ENCODE measurements at places on chromosomes 6 and 20. TPM values are rescaled to one million over a fixed set of nuclear protein-coding genes. Genes with fewer than 3 reads are reported as not detected.

The MOCS1 gene
- 8.5 TPM for total RNA-seq

The CD93 gene
- total RNA-seq: 0.91 TPM

The MOG gene
- 0.16 TPM for total RNA-seq

The TFAP2B gene
- total RNA-seq: 8.9 TPM

The SLC22A16 gene
- total RNA-seq: 0.13 TPM

The RUNX2 gene
- 1.5 TPM for total RNA-seq

The SLC35F1 gene
- 2.9 TPM for total RNA-seq

The ADRM1 gene
- total RNA-seq: 276 TPM

The SLCO4A1 gene
- total RNA-seq: 130 TPM

Data from A375 (cell line).